Suppressor macrophage treated with lipopolysaccharide for 4 hours (primary cell): ENCODE measurements at places on chromosomes 6 and 20.
A peak's percentile ranks its signal among the peaks of the same experiment; 100 is the strongest.

GRCh38 chr20:3778976-3779375, 2.3 kb downstream of the SPEF1 start:
- DNase-seq: no peak

GRCh38 chr6:8057793-8058192, 6.4 kb downstream of the BLOC1S5 start:
- no peak for DNase-seq

GRCh38 chr6:96760153-96760687, 77.1 kb downstream of the GPR63 start:
- DNase-seq: no peak

DNA sequence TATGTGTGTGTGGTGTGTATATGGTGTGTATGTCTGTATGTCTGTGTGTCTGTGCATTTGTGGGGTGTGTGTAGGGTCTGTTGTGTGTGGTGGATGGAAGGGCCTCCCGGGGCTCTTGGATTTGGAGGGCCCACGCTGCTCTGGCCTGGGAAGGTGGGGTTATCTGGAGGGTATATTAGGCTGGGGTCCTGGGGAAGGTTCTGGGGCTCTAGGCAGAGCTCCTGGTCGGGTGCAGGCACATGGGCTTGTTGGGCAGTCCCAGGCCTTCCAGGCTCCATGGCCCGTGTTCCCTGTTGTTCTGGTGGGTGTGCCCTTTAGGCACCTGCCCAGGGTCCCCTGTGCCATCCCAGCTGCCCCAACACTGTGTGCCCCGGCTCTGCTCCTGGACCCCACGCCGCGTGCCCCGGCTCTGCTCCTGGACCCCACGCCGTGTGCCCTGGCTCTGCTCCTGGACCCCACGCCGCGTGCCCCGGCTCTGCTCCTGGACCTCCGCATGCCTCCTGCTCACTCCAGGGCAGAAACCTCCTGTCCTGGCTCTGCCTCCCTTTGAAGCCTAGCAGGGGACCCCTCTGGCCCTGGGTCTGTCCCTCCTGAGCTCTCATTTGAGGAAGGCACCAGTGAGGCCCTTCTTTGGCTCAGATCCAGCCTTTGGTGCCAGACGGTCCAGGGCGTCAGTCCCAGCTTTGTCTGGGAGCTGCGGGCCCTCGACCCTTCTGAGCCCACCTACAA, 10.2 kb upstream of the MYT1 start:
- DNase-seq: no peak

DNA sequence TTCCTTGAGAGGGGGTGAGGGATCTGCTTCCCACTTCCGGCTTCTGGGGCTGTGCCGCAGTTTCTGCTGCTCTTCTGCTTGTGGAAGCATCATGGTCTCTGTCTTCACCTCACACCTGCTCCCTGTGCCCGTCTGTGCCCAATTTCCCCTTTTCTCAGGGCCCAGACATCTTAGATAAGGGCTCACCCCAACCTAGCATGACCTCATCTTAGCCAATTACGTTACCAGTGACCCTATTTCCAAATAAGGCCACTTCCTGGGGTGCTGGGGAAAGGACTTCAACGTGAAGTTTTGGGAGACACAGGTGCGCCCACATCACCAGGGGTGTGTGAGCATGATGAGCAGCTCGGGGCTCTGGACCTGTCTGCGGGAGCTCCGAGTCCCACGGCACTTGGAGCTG, 20.7 kb upstream of the RBBP8NL start:
- no peak for DNase-seq

- DNase-seq: peak; percentile 14
Observed at GRCh38 chr20:64131406-64131805, 24.0 kb upstream of the NPBWR2 start.

DNA sequence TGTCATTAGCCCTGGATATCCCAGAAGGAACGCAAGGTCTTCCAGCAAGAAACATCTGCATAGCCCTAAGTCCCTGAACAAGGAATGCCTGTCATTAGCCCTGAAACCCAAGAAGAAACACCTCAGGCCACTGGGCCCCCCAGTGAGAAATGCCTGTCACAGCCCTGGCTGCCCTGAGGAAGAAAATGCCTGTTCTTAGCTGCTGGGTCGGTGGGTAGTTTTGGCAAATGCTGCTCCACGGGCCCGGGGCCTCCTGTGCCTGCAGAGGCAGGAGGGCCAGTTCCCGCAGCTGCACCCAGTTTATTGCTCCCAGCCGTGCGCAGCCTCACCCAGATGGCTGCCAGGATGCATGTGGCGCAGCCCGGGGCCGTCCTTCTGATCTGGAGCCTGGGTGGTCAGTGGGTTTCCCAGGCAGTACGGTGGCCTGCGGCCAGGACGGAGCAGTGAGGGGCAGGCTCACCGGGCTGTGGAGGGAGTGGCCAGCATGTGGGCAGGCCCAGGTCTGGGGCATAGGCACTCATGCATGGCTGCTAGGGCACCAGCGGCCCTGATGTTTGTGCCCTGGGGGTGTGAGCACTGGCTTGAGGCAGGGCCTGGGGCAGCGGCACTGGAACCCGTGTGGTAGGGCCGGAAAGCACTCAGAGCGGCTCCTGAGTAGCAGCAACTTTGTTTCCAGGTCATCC, 219.0 kb downstream of the ERMARD start:
- DNase-seq: no peak

- DNase-seq: no peak
Observed at GRCh38 chr6:170456886-170457698, 96.0 kb downstream of the PSMB1 start.

GRCh38 chr6:111842891-111843290, 30.4 kb downstream of the FYN start:
- DNase-seq: no peak

GRCh38 chr6:73285674-73286283, 22.8 kb upstream of the KHDC1 start:
- peak; percentile 30 for DNase-seq

GRCh38 chr6:160974304-160974771, 17.2 kb upstream of the MAP3K4 start:
- no peak for DNase-seq

DNA sequence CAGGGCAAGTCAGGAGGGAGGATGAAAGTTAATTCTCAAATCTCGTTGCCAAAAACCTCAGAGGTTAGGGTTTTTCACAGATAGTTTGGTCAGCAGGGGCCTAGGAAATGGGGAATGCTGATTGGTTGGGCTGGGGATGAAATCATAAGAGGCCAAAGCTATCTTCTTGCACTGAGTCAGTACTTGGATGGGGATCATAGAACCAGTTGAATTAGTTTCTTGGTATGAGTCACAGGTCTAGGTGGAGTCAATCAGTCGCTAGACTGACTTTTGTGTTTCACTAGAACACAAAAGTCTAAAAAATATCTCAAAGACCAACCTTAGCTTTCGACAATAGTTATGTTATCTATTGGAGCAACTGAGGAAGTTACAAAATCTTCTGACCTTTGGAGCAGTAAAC, 368.5 kb downstream of the TBC1D32 start:
- DNase-seq: no peak

GRCh38 chr20:59143326-59143725, 20.3 kb upstream of the ZNF831 start:
- DNase-seq: no peak

DNA sequence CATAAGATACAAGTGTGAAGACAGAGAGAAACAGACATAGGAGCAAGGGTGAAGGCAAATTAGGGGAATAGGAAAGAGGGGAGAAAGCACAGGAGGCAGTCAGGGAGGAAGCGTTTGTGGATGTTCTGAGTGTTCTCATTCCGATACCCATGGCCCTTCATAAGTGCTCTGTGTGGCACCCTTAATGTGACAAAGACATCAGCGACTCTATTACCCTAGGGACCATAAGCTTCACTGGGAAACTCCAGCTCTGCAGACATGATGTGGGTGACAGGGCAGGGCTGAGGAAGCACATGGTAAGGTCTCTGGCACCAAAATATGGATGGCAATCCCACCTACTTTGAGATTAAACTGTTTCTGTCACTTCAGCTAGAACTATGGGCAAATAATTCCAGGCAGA, 33.0 kb downstream of the F13A1 start:
- no peak for DNase-seq

DNA sequence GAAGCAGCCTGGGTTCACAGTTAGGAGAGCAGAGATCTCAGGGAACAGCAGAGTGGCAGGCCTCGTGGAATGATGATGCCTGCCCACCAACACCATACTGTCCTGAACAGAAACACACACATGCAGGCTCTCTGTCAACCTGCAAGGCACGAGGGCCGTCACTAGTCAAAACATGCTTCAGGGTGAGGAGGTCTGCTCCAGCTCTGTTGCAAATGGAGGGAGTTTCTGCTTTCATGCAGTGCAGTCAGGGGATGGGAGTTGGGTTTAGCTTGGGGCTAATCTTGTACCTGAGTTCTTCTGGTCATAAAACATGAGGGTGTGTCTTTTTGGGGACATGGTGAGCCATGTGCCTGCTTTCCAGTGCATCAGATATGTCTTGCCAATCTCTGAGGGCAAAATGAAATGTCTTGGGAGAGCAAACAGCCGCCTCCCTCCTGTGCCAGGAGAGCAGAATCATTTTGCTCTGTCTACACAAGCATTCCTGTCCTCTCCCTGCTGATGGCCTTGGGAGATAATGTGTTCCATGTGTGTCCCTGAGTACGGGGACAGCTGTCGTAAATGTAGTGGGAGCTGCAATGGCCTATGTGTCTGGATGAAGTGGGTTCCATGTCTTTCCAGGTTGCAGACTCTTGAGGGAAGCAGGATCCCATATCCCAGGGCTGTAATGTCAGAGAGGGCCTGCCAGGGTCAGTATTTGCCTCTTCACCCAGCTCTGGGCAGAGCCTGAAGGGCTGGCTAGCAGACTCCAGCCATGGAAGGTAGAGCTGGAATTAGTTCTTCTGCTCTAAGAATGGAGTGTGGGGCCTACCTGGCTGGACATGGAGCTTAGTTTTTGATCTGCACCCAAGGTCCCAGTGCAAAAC, 40.6 kb downstream of the MAFB start:
- no peak for DNase-seq

DNA sequence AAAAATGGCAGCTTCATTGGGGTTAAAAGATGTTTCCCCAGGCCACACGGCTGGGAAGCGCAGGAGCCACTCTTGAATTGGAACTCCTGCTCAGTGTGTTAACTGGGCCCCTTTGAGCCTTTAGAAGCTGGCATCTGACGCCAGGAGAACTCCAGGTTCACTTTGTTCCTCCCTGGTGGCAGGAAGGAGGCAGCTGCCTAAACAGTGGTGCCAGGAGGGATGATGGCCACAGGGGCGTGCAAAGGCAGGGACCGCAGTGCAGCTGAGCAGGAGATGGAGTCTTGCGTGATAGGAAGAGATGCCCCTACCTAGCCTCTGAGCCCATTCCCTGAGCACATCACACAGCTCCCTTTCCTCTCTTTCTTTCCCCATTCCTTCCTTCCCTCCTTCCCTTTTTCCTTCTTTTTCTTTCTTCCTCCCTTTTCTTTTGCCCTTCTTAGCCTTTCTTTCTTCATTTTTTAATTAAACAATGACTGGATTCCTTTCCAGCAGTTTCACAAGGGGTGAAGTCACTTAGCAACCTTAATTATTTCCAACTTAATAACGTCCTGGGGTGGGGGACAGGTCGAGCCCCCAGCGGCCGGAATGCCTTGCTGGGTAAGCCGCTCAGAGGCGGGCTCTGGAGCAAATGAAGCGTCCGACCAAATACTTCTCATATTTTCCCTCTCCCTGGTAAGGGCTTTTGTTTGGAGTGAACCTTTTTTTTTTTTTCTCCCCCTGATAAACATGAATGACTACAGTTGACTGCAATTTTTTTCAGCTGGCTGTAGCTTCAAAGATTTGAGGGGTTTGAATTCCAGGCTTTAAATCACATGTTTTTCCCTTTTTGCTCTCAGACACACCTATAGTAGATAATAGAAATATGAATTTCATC, 20.8 kb upstream of the BMP7 start:
- no peak for DNase-seq

GRCh38 chr20:42401613-42402012, 783.4 kb upstream of the CHD6 start:
- DNase-seq: no peak

GRCh38 chr6:81700414-81700813, 52.1 kb downstream of the TENT5A start:
- DNase-seq: no peak

DNA sequence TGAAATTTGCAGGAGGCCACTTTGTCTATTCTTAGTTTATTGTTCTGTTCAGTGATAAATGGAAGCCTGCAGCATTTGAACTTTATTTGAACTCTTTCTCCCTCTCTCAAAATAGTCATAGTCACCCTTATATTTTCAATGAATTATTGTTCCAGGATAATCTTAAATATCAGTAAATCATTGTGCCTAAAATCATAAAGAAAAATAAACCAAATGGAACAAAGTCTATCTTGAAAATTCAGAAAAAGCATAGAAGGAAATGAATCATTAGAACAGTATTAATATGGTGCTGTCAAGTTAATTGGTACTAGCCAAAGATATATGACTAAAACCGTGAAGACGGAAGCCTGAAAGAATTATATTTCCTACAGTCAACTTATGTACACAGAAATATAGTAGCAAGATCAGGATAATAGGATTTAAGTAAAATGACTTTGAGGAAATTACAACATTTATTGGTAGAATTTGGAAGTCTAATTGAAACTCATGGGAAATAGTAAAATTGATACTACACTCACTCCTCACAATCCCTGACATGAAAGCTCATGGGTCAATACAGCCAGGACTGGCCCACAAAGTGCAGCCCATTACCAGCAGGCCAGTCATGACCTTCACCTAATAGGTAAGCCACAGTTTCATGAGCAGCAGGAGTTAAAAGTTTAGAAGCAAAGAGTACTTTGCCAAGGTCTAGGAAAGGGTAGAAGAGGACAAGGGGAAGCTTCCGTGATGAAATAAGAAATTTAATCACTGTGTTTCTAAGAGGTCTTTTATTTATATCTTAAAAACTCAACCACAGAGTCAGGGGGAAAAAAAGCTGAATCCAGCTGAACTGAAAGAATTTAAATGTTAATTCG, 119.9 kb upstream of the ENPP5 start:
- DNase-seq: no peak

- DNase-seq: no peak
Observed at GRCh38 chr20:40777653-40778052, 88.6 kb upstream of the MAFB start.

- DNase-seq: no peak
Observed at GRCh38 chr6:43490523-43490939, 13.2 kb downstream of the TJAP1 start.

DNA sequence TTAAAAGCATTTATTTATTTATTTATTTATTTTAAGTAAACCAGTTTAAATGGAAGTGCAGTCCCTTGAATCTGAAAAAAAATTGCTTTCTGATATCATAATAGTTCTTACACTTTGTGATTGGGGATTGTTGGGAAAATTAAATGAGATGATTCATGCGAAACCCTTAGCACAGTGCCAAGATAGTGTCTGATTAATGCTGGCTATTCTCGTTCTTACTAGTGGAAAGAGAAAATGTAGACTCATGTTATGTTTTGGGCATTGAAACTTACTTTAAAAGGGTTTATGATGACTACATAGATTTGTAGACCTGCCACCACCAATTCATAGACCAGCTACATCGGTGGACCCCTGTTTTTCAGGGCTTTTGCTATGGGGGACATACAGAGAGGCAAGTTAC, 229.2 kb upstream of the ZFP64 start:
- DNase-seq: no peak

GRCh38 chr6:128079021-128079420, 178.2 kb upstream of the THEMIS start:
- no peak for DNase-seq

GRCh38 chr6:119350952-119351372, 1.4 kb upstream of the MAN1A1 start:
- peak; percentile 47 for DNase-seq

- no peak for DNase-seq
Observed at GRCh38 chr6:132401618-132402285, 477 bp upstream of the MOXD1 start.
